Naive thymus-derived CD8-positive, alpha-beta T cell (primary cell): ENCODE measurements at places on chromosomes 6 and 20.

- DNase-seq = no peak
Observed at GRCh38 chr6:29519291-29520010, 31.7 kb upstream of the MAS1L start.

DNA sequence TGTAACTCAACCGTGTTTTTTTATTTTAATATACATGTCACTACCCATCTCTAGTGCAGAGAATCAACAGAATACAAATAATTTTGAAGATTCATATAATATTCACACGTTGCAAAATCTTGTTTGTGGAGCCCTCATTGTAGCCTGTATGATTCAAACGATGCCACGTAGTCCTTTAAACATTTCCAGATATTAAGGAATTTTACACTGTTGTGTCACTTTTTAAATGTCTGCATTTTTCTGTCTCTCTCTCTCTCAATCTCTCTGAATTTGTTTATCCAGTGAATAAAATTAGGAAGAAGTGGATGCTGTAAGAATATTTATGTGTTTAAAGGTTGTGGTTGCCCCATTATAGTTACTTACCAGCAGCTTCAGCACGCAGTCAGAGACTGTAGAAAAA is 262.0 kb downstream of the PAX1 start:
- no peak for DNase-seq

DNA sequence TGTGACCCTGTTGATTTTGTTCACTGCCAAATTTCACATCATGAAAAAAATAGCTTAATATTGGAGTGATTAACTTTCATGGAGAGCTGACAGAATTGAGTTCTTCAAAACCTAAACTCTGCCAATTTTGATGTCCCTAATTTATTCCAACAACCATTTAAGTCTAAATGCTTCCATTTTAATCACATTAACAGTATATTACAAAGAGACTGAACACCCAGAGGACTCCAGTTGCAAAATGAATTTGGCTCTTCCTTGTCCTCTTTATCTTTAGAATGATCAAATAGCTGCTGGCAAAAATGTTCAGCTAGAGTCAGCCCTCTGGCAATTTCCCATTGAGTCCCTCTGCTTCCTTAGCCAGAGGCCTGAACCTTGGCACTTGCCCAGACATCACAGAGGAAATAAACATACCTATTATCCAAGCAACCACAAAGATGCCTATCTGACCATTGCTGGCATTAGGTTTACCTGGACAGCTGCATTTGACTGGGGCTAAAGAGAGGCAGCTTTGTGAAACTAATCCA is 299.0 kb upstream of the STXBP5 start:
- DNase-seq = no peak

- no peak for DNase-seq
Observed at GRCh38 chr6:2877960-2878359, 25.1 kb downstream of the SERPINB9 start.

DNA sequence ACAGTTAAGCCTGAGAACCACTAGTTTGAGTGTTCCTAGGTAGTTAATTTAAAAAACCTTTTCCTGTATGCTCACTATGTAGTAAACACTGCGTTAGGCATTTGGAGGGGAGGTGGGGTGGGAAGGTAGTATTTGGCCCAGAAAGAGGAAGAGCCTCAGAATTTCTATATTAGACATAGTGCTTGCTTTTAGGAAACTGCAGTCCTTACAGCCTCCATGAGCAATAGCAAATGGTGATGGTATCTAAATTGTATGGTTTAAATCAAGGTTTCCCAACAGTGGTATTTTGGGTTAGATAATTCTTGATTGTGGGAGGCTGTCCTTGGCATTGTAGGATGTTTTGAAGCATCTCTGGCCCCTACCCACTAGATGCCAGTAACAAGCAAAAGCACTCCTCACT is 61.5 kb upstream of the RIPOR2 start:
- no peak for DNase-seq

DNA sequence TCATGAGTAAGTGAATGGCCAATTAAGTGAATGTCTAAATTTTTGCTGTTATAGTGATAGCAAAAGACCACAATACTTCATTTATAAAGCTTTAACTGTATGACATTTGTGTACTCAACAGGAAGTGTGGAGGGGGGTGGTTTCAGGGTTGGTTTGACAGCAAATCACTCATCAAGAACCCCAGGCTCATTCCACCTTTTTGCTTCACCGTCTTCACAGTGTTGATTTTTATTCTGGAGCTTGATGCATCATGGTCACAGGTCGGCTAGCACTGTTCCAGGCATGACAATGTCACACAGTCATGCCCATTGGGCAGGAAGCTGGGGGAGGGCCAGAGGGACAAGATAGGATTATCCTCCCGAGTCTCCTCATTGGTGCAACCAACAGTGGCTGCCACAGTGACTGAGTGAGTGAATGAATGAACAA is 75.0 kb downstream of the MDGA1 start:
- no peak for DNase-seq

DNA sequence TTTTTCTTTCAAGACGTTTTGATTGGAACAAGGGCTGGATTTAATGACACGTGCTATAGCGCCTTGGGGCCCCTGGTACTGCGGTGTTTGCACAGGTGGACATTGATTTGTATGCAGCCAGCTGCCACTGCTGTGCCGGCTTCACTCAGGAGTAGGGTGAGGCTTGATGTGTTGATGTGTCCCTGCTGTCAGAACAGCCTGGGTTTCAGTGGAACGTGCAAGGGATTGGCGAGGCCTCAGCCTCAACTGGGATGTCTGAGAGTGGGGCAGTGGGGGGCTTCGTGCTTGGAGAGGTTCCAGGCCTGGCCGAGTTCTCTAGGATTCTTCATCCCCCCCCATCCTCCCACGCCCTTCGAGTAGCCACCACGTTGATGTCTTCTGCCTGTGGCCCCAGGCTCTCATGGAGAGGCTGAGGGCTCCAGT is 23.0 kb downstream of the PYGB start:
- no peak for DNase-seq

DNA sequence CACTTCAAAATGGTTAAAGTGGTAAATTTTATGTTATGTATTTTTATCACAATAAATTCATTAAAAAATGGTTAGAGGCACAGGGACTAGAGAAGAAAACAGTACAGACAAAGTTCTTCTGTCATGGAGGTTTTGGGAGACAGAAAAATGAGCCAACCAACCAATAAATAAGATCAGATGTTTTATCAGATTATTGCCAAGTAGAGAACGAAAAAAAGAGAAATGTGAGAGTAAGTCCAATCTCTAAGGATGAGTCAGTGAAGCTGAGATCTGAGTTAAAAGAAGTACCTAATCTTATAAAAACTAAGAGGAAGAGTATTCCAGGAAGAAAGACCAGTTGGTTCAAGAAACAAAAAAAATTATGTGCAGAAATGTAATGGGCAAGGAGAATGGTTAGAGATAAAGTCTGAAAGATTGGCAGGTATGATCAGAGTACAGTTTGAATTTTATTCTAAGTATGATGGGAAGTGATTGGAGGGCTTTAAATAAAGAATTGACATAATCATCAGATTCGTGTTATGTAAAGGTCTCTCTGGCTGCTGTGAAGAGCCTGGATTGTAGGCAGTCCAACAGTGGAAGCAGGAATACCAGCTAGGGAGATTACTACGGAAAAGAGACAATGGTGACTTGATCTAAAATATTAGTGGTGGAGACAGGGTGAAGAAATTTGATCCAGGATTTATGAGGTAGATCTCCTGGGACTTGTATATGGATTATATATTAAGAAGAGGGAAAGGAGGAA is 79.6 kb downstream of the RCAN2 start:
- no peak for DNase-seq

- DNase-seq = no peak
Observed at GRCh38 chr6:88008411-88008810, 39.2 kb upstream of the SPACA1 start.

GRCh38 chr20:19774135-19774933 is 16.3 kb downstream of the RIN2 start:
- no peak for DNase-seq

DNA sequence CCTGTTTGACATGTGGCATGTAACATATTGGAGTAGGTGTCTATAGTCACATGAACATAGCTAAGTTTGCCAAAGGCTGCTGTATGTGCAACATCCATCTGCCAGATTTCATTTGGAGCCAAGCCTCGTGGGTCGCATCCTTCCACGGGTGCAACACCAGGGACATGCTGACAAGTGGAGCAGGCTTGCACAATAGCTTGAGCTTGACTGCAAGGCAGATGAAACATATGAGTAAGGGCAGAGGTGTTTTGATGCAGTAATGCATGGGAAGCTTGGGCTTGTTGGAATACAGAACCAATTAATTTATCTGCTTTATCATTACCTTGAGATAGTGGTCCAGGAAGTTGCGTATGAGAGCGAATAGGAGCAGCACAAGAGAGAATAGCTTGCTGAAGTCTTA is 74.1 kb upstream of the BTN3A2 start:
- DNase-seq = no peak

DNA sequence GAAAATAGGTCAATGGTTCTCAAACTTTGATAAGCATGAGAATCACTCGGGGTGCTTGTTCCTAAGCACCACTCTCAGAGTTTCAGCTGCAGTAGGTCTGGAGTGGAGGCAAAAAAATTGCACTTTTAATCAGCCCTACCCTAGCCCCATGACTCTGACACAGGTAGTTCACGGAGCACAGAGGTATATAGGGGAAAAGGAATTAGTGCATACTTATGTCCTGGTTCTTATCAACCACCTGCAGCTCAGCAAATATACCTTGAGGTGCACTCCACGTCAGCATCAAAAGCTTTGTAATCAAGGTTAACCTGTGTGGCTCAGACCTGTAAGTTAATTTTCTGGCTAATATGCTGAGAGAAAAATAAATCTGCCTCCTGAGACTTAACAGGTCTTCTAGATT is 138.8 kb upstream of the HMGN3 start:
- no peak for DNase-seq

DNA sequence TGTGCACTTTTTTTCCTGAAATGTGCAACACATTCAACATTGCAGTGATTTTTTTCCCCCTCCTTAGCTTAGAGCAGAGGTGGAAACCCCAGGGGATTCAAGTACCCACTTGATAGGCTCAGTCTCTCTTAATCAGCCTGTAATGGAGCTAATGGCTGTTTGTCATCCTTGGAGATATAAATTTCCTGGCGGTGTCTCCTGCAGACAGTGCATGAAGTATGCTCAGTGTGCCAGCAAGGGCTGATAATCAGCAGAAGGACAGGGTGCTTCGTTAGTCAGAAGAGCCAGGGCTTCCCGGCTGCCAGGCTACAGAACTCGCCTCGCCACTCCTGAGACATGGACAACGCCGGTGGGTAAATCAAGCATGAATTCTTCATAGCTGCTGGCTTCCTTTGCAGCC is 69.8 kb upstream of the PHACTR2 start:
- DNase-seq = no peak

DNA sequence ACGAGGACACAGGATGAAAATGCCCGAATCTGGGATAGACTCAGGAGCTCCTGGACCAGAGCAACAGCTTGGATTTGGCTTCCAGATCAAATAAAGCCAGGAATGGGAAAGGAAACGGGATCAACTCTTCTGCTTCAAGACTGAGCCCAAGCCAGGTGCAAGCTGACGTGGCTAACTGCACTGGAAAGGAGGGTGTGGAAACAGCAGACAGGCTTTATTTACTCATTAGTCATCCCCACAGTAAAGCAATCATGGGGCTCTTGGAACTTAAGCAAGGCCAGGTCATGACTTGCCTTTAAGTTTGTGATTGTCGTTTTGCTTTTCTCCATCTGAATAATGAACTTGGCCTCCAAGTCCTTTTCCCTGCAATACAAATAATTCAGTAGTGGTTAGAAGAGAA is 45.2 kb downstream of the KIF16B start:
- no peak for DNase-seq

DNA sequence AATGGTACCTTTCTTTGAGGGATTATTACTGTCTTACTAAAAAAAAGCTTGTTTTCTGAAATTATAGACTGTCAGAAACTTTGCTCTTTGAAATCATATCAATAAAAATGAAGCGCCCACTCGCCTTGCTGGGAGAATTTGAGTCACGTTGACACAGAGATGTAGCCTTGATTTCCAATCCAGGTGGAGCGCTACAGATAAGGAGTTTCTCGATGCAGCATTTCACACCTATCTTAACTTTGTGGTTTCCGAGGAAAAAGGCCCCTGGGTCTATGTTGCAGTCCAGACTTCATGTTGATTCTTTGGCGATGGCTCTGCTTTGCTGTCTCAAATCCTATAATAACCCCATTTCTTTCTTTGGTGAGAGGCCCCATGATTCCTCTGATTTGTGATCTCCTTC is 158.1 kb upstream of the ARG1 start:
- DNase-seq = no peak

DNA sequence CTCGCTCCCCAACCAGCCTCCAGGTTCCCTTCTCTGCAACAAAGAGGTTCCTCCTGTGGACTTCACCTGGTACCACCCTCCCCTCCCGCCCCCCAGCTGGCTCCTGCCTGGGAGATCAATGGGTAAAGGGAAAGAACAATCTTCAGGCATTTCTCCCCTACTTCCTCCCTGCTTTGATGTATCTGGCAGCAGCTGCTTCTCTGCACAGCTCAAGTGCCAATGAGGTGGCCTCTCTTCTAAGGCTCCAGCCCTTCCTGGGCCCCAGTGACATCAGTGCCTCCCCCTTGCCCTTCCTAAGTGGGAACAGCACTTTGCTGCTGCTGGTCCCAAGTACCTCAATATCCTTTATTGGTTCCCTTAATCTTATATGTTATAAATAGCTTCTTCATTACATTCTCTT is 23.5 kb downstream of the MOCS1 start:
- no peak for DNase-seq

GRCh38 chr20:61668065-61668650 is 397.5 kb downstream of the TAF4 start:
- no peak for DNase-seq

GRCh38 chr20:59055302-59055701 is 12.7 kb upstream of the PRELID3B start:
- DNase-seq = no peak
